Activated naive CD4-positive, alpha-beta T cell treated with anti-CD3 and anti-CD28 coated beads, Interleukin-2, amount 50 U/mL, for 16 hours (primary cell): ENCODE measurements at places on chromosomes 11 and 22.

GRCh38 chr11:114102993-114103896 lies 43.7 kb downstream of the ZBTB16 start:
- no peak for DNase-seq

GRCh38 chr11:12800032-12800671 lies 125.9 kb downstream of the TEAD1 start:
- no peak for DNase-seq

GRCh38 chr11:1130276-1131032 lies 27.3 kb upstream of the MUC5AC start:
- DNase-seq = no peak

DNA sequence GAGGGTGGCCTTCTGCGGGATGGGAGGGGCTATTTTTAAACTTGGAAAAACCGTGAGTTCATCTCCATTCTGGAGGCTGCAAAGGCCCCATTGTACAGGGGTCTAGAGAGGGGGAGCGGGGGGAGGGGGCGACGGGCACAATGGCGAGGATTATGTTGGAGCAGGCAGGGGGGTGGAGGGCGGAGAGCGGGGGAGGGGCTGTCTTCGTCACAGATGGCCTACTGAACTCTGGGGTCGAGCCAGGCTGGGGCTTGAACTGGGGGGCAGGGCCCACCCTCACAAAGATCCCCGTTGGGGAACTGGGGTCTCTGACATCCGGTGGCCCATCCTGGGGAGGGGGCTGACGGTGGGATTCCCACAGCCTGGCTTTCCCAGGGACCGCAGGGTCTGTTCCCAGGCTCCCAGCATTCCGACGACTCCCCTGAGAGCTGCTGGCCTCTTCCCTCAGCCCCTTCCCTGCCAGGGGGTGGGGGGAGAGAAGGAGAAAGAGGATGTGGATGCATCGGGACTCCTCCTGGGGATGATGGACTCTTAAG lies 3.4 kb upstream of the MCAM start:
- DNase-seq = no peak

GRCh38 chr11:48033918-48034341 lies 53.6 kb downstream of the PTPRJ start:
- DNase-seq = no peak

- DNase-seq = no peak
Measured at GRCh38 chr22:42970029-42970428, 44.9 kb downstream of the PACSIN2 start.

DNA sequence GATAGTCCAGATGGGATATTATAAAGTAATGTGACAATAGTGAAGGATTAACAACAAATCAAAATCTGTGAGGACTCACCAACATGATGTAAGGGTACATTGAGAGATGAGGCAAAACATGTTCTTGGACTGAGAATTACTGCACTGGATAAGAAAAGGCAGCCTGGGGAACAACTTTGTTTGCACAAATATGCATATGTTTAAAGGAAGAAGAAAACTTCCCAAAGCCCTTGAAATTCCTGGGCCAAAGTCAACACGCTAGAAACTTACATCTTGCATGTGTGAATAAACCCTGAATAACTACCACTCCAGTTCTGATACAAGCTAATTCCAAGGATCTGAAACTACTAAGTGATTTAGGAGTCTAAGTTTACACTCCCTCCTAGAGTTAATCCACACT lies 1.1 kb downstream of the OR52A5 start:
- no peak for DNase-seq

GRCh38 chr11:59573216-59573615 lies 42.4 kb downstream of the OSBP start:
- no peak for DNase-seq
